ENCODE measurements at places on chromosomes 12 and 14.

GRCh38 chr14:74975059-74975810, 19.8 kb upstream of the PGF start:
- DNase-seq = no peak

GRCh38 chr14:32428875-32429274, 99.8 kb downstream of the AKAP6 start:
- DNase-seq = no peak

GRCh38 chr12:95918194-95918993, 24.0 kb downstream of the CCDC38 start:
- peak; percentile 34 for DNase-seq

DNA sequence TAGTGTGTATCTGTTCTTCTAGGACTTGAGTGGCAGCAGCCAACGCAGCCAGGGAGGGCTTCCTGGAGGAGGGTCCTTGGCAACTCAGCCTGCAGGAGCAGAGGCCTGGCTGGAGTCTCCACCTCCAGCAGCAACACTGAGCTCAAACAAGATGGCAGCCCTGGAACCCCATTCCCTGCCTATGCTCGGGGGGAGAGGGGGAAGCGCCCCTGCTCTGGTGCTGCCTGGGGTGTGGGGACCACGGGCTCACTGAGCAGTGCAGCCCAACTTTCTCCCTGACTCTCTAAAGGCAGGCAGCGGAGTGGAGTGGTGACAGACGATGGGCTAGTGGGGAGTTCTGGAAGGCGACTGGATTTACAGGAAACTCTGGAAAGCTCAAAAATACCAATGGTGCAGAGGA, 160.7 kb downstream of the CALM1 start:
- DNase-seq = no peak

GRCh38 chr12:53076461-53076860, 2.7 kb downstream of the SPRYD3 start:
- no peak for DNase-seq

DNA sequence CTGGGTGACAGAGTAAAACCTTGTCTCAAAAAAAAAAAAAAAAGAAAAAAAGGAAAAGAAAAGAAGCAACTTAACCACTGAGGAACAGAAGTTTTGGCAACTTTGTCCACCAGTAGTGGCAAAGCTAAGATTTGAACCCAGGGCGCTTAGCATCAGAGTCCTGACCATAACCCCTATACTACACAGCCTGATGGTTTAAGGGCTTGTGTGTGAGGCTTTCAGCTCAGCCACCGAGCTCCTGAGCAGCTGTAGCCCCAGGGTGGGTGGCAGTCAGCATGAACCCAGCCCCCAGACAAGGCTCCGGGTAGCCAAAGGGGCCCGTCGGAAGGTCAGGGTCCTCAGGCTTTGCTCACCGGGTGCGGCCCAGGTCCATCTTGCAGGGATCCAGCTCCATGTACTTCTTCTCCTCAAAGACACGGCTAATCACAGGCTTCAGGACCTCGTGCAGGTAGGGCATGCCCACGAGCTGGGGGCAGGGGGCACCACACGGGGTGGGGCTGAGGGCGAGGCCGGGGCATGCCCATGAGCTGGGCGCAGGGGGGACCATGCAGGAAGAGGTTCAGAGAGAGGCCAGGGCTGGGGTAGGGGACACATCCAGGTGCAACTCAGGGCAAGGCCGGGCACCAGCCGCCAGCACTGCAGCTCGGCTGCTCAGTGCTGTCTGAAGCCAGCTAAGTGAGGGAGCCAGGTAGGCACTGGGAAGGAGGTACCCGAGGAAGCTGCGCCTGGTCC, 20.9 kb downstream of the RASAL1 start:
- no peak for DNase-seq

DNA sequence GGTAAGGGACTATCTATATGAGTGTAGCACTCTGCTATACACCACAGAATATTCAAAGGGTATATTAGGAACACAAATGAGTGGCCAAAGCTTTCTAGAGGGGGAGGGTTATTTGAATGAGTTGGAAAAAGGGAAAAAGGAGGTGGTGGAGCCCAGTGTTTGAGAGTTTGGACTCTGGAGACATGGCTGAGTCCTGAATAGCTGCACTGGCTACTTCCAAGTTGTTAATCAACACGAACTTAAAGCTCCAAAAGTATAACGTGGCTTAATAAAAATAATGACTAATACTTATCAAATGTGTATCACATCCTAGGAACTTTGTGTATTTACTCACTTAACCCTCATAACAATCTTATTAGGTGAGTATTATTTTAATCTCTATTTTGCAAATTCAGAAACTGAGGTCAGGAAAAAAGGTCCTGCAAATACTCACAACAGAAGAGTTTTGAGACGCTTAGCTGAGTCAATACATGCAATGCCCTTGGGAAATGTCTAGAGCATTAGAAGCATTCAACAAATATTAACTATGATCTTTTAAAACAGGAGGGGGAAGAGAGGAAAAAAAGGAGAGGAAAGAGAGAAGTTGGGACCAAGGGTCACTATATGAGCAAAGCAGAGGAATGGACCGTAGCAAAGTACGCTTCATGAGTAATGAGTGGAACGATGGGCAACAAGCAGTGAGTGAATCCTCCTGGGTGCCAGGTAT, 189.5 kb upstream of the HMGA2 start:
- DNase-seq = no peak
